ENCODE measurements at places on chromosomes 11 and 22. TPM values are rescaled to one million over a fixed set of nuclear protein-coding genes. Genes with fewer than 3 reads are reported as not detected.

TRIM48 gene
- total RNA-seq, result not detected

MMP13 gene
- not detected for total RNA-seq

ZNF74 gene
- total RNA-seq, result 7.2 TPM

ABCG4 gene
- total RNA-seq, result not detected

HBB gene
- 9.3 TPM for total RNA-seq

FAM111A gene
- 27.8 TPM for total RNA-seq

ANO1 gene
- 25.6 TPM for total RNA-seq

CHCHD10 gene
- total RNA-seq, result 538 TPM

CAPRIN1 gene
- 166 TPM for total RNA-seq

OTOG gene
- total RNA-seq, result not detected

ASCL2 gene
- 10.4 TPM for total RNA-seq

MMP1 gene
- 0.79 TPM for total RNA-seq

SIRT3 gene
- total RNA-seq, result 18.8 TPM
